ENCODE measurements at places on chromosomes 16 and 17.

DNA sequence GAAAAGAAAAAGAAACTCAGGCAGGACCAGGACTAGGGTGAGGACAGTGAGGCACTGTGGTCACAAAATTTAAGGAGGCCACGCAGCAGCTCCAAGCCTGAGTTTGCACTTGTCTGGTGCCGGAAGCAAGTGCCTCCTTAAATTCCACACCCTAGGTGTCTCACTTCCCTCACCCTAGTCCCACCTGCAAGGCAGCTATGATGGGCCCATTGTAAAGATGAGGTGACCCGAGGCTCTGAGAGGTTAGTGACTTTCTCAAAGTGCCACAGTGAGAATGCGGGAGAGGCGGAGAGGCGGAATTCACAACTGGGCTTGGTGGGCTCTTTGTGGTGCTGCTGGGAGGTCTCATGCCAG, 21.5 kb upstream of the EEF2K start:
- no peak for DNase-seq

DNA sequence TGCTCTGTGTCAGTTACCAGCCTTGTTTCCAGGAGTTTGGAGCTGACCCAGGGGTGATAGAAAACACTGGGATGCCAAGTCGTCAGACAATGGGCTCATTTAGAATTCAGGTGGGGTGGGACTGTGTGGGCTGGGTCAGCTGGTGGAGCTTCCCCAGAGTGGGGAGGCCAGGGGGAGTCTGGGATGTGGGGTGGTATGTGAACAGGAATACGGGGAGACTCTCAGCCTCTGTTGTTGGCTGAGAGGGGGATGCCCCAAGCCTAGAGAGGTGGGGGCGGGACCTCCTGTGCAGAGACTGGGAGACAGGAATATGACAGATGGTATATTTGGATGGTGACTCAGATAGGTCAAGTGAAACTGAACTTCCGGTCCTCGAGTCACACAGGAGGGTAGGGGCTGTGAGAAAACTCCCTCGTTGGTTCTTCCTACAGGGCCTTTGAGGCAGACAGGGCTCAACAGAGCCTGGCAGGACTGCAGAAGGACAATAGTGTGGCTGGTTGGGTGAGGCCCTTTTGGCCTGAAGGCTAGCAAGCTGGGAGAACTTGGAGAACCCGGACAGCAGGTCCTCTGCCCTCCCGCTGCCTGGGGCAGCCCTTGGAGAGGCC, 23.7 kb downstream of the CDH1 start:
- peak; percentile 84 for DNase-seq

- DNase-seq, result no peak
These were observed 1.9 kb downstream of the PRR15L start for GRCh38 chr17:47955497-47956461.

DNA sequence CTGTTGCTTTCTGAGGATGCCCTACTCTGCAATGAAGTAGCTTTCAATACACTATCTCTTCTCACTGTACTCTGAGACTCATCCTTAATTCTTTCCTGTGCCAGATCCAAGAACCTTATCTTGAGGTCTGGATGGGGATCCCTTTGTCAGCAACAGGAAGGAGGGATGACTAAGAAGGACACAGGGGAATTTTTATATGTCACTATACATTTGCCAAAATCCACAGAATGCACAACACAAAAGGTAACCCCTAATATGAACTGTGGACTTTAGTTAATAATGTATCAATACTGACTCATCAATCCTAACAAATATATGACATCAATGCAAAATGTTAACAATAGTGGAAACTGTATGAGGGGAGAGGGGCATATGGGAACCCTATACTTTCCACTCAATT, 4.7 kb upstream of the RBBP6 start:
- DNase-seq, result no peak

GRCh38 chr17:54172096-54172984, 349.6 kb downstream of the KIF2B start:
- peak; percentile 18 for DNase-seq

- peak; percentile 64 for DNase-seq
These were observed 22.6 kb upstream of the MPHOSPH6 start for GRCh38 chr16:82192665-82193064.

- DNase-seq, result no peak
These were observed 124.0 kb downstream of the SEC14L1 start for GRCh38 chr17:77264617-77265230.

- no peak for DNase-seq
These were observed 2.0 kb upstream of the FBXL19 start for GRCh38 chr16:30921459-30921747.

- no peak for DNase-seq
These were observed 103.2 kb downstream of the SOCS1 start for GRCh38 chr16:11152677-11153331.

GRCh38 chr16:66159987-66160386, 206.5 kb upstream of the CDH5 start:
- no peak for DNase-seq

DNA sequence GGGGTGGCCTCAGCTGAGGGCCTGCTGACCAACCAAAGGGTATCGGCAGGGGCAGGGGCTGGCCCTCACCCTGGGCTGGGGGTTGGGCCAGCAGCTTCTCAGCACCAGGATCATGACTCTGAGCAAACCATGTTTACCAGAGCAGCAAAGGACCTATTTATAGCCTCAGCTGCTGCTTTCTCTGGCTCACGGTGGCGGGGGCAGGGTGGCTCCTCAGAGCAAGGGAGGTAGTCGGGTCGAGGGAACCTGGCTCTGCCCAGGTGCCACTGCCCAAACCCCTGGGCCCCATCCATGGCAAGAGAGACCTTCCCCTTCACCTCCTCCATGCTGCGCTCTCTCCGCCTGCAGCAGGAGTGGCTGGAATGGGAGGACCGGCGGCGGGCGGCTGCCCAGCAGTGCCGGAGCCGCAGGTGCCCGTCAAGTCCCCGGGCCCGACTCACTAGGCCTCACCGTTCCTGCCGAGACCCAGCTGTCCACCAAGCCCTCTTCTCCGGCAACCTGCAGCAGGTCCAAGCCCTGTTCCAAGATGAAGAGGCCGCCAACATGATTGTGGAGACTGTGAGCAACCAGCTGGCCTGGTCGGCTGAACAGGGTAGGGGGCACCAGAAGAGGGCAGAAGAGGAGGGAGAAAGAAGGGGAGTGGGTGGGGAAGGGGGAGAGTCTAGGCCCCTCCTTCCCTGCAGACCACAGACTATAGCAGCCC, at the start of gene ASB16:
Gene ASB16, plus strand, starts transcription at position 206 of the 703 bp plus-strand sequence. Its CDS starts 86 bp downstream, at position 292.
- DNase-seq, result no peak

GRCh38 chr16:81544261-81544660, 99.7 kb downstream of the CMIP start:
- no peak for DNase-seq

GRCh38 chr17:64015447-64015846, 5.0 kb downstream of the ICAM2 start:
- no peak for DNase-seq

- DNase-seq, result no peak
These were observed 84.7 kb downstream of the LMF1 start for GRCh38 chr16:886084-886543.

DNA sequence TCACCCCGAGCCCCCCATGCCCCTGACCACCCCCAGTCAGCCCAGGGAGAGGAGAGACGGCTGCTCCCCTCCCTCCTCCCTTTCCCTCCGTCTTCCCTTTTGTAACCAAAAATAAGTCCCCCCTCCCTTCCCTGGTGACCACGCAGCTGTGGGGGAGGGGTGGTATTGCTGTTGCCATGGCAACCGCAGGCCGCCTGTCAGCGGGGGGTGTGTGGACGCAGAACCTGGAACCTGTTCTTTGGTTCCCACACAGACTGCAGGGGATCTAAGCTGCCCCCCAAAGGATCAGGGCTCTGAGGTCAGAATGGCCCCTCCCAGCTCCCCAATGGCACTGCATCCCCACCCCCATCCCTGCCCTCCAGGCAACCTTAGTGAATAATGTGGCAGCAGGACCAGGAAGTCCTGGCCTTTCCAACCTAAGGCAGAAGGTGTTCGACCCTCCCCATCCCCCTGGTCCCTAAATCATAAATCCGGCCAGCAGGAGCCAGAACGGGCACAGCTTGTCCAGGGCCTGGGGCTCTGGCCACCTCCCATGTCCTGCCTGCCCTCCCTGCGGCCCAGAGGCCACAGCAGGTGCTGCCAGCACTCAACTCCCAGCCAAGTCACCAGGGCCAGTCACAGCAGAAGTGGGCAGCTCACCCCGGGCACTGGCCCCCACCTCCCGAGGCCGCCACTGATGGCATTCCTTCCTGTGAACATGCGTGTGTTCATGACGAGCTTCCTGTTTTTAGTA, 12.0 kb downstream of the CA4 start:
- no peak for DNase-seq

DNA sequence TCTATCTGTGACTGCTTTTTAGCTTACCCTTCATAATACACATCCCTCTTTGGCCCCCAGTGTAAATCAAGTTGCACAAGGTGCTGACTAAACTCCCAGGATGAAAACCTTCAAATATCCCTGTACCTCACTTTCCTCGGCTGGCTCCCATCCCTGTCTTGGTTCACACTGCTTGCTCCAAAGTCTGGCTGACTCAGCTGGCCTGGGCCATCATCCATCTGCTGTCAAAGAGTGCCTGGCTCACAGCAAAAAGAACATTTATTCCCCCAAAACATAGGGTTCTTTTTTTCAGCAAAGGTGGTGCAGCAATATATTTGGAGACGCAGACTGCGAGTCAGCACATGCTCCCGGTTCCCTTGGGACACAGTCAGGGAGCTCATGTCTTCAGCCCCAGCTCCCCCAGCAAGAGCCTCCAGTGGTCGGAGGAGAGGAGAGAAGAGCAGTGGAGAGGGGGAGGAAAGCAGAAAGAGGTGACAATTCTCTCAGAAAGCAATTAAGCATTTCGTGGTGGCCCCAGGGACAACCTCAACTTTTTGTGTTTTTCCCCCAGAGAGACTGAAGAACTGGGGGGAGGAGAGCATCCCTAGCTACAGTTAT, 26.1 kb downstream of the GPR142 start:
- DNase-seq, result no peak

- no peak for DNase-seq
These were observed 2.8 kb downstream of the MARVELD3 start for GRCh38 chr16:71628810-71629209.

DNA sequence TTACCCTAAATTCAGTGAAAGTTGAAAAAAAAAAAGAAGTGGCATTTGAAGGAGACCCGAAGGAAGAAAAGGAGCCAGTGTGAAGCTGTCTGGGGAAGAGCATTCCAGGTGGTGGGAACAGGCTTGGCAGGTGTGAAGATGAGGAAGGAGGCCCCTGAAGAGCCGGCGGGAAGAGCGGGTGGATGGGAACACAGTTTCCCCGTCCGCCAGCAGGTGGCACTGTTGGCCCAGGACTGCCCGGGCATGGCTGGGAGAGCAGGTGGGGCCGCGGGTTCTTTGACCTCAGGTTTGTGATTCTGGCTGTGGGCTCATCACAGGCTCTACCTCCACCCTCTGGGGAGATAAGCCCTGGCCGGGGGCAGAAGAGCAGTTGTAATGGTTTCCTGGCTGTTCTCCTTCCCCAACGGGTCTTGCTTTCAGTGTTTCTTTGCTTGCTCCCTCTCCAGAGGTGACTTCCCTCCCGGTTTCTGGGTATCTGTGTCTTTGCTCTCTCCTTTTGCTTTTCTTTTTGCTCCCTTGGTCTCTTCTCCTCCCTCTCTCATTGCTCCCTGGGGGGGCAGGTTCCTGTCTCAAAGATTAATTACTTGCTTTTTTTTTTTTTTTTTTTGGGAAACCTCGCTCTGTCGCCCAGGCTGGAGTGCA, 32.3 kb downstream of the RAP1GAP2 start:
- peak; percentile 88 for DNase-seq

- DNase-seq, result no peak
These were observed 626 bp upstream of the RAI1 start for GRCh38 chr17:17680477-17681186.

- no peak for DNase-seq
These were observed 20.9 kb downstream of the NACA2 start for GRCh38 chr17:61570118-61570517.

- DNase-seq, result no peak
These were observed 26.6 kb downstream of the SOCS1 start for GRCh38 chr16:11229432-11229831.

DNA sequence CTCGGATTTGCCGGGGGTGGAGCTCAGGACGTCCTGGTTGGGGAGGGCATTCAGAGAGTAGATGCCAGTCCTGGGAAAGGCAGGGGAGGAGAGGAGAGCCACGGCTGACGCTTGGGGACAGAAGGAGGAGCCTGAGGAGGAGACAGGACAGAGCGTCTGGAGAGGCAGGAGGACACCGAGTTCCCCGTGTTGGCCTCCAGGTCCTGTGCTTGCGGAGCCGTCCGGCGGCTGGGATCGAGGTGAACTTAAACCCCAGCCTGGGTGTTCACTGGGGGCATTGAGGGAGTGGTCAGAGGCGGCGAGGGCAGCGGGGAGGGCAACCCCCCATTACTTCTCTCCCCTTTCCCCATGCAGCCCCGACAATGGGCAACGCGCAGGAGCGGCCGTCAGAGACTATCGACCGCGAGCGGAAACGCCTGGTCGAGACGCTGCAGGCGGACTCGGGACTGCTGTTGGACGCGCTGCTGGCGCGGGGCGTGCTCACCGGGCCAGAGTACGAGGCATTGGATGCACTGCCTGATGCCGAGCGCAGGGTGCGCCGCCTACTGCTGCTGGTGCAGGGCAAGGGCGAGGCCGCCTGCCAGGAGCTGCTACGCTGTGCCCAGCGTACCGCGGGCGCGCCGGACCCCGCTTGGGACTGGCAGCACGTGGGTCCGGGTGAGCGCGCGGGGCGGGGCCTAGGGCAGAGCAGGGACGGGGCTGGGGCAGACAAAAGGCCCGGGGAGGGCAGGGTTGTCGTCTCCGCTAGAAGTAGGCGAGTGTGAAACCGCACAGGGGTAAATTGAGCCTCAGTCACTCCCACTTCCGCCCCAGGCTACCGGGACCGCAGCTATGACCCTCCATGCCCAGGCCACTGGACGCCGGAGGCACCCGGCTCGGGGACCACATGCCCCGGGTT, 3.7 kb downstream of the NOL3 start:
- DNase-seq, result peak; percentile 70

DNA sequence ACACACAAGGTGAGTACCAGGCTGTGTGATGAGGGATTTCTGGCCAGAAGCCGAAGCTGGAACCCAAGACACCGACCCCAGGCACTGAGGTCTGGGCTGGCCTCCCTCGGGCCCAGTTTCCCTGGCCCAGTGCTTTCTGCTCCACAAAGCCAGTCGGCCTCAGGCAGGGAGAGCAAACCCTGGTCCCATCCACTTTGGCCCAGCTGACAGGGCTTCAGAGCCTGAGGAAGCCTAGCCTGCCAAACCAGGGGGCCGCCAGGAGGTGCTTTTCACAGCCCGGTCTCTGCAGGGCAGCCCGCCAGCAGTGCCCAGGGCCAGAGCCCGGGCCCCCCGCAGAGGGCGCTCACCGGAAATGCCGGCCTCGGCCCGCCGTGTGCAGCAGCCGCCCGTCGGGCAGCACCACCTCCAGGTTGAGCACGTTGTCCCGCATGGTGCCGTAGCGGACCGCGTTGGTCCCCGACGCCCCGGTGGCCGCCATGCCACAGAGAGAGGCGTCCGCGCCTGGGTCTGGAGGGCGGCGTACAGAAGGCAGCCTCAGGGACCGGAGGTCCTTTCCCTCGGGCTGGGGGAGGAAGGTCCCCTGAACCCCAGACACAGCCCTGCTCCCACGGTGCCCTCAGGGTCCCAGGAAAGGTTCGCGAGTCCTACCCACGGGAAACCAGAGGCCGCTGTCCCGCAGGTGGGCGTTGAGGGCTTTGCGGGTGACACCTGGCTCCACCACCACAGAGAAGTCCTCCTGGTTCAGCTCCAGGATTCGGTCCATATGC, 2.2 kb downstream of the LDHD start:
- DNase-seq, result no peak

GRCh38 chr17:27486741-27487140, 30.5 kb downstream of the KSR1 start:
- no peak for DNase-seq

GRCh38 chr17:42138749-42139492, 15.9 kb downstream of the RAB5C start:
- DNase-seq, result no peak

- no peak for DNase-seq
These were observed 14.6 kb upstream of the SLC38A7 start for GRCh38 chr16:58699151-58699550.

GRCh38 chr16:4536391-4537106, 2.0 kb downstream of the CDIP1 start:
- no peak for DNase-seq
